Smooth muscle cell of trachea (primary cell): ENCODE measurements at places on chromosomes 11 and 22. TPM values are rescaled to one million over a fixed set of nuclear protein-coding genes. Genes with fewer than 3 reads are reported as not detected.

TENM4 gene
- total RNA-seq: 109 and 143 TPM in 2 replicates

UBQLN3 gene
- total RNA-seq: 0.15 and 0.17 TPM in 2 replicates

CASP12 gene
- total RNA-seq: 0.15 TPM in 1 of 2 replicates, not detected in the other

MRGPRX3 gene
- not detected in 2 replicates for total RNA-seq

ESAM gene
- 0.44 TPM in 1 of 2 replicates, not detected in the other for total RNA-seq

DPP3 gene
- total RNA-seq: 40.1 and 58.4 TPM in 2 replicates

C11orf42 gene
- total RNA-seq: not detected in 2 replicates

OR51B5 gene
- total RNA-seq: 0.29 TPM in 1 of 2 replicates, not detected in the other

PDE2A gene
- total RNA-seq: 0.17 and 0.58 TPM in 2 replicates

ST14 gene
- 0.17 TPM in 1 of 2 replicates, not detected in the other for total RNA-seq

TUB gene
- total RNA-seq: 4.5 and 22.2 TPM in 2 replicates

CARD18 gene
- total RNA-seq: not detected in 2 replicates

BACE1-AS gene
- 3.5 and 4.3 TPM in 2 replicates for total RNA-seq

MOGAT2 gene
- not detected in 2 replicates for total RNA-seq

RFPL1 gene
- not detected in 2 replicates for total RNA-seq

UBQLNL gene
- 0.15 and 0.17 TPM in 2 replicates for total RNA-seq

SNX32 gene
- total RNA-seq: 1.2 and 3.1 TPM in 2 replicates

PTPRJ gene
- 5.5 and 7.3 TPM in 2 replicates for total RNA-seq

RELA gene
- total RNA-seq: 9.3 and 23.8 TPM in 2 replicates

SCUBE2 gene
- 1.5 and 2.2 TPM in 2 replicates for total RNA-seq

APOL3 gene
- total RNA-seq: 25.2 and 45.2 TPM in 2 replicates

TRPM5 gene
- not detected in 2 replicates for total RNA-seq

TTC36 gene
- total RNA-seq: 0.15 and 1.3 TPM in 2 replicates

APOL5 gene
- 0.17 TPM in 1 of 2 replicates, not detected in the other for total RNA-seq

HSPB2 gene
- total RNA-seq: 0.58 and 0.99 TPM in 2 replicates

HPX gene
- total RNA-seq: 0.44 and 1.7 TPM in 2 replicates

B3GAT3 gene
- 26.5 and 48.8 TPM in 2 replicates for total RNA-seq

TMEM151A gene
- 0.66 TPM in 1 of 2 replicates, not detected in the other for total RNA-seq

VPREB1 gene
- total RNA-seq: not detected in 2 replicates

GLYAT gene
- total RNA-seq: not detected in 2 replicates

FAM181B gene
- under 0.01 TPM in 1 of 2 replicates, not detected in the other for total RNA-seq

OR10G7 gene
- not detected in 2 replicates for total RNA-seq

EXPH5 gene
- 2.3 and 4.7 TPM in 2 replicates for total RNA-seq

CLCF1 gene
- total RNA-seq: 3.1 TPM in 2 replicates

GAL3ST3 gene
- total RNA-seq: not detected in 2 replicates

PLEKHB1 gene
- total RNA-seq: 1.0 and 3.3 TPM in 2 replicates

ARVCF gene
- 10.3 and 16.4 TPM in 2 replicates for total RNA-seq

DRD4 gene
- not detected in 2 replicates for total RNA-seq

TRIM68 gene
- 13.5 and 13.9 TPM in 2 replicates for total RNA-seq

CASP1 gene
- 26.6 and 40.7 TPM in 2 replicates for total RNA-seq

STARD10 gene
- 7.4 and 27.1 TPM in 2 replicates for total RNA-seq
